ENCODE measurements at places on chromosomes 5 and 9. TPM values are rescaled to one million over a fixed set of nuclear protein-coding genes. Genes with fewer than 3 reads are reported as not detected.

- DNase-seq = no peak
Measured at GRCh38 chr9:31623511-31623910, 760.9 kb upstream of the ACO1 start.

- DNase-seq = no peak
Measured at GRCh38 chr5:135626636-135627035, 47.8 kb upstream of the CXCL14 start.

DNA sequence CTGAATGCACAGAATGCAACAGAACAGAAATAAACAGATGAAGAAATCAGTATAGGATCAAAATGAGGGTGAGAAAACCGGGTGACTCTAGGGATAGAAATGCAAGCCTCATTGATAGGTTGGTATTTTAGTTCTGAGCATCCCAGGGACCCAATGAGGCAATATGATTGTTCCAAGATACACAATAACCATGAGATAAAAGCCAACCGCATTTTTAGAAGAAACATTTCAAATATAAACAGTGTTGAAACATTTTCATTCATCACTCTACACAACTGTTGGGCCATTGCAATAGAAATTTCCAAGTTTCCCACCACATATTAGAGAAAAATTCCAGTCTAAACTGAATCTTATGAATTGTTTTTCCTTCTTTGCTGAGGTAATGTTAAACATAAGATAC is 452.3 kb upstream of the PTGER4 start:
- DNase-seq = no peak

DNA sequence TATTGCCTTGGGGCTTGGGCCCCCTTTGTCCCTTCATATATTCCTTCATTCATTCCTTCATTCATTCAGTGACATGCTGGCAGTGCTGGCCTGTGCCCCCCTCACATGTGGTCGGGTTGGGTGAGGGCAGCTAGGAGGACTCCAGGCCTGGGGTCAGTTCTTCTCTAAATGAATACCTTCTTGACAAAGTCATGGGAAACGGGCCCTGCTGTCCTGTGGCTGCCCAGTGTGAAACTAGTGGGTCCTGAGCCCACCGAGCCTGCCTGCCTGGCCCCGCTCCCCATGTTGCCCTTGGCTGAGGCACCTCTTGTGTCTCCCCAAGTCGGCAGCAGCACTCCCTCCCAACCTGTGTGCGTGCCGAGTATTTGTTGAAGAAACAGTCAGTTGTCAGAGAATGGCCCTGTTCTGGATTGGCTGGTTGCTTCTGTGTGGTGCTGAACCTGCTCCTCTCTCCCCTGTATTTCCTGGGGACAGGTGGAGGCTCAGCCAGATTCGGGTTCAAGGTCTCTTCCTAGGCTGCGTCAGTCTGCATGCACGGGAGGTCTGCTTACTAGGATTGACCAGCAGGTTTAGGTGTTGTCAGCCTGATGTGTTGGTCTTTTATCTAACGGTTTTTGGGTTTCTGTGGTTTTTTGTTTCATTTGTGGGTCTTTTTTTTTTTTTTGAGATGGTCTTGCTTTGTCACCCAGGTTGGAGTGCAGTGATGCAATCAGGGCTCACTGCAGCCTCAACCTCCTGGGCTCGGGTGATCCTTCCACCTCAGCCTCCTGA is 3.0 kb upstream of the CEL start:
- no peak for DNase-seq

DNA sequence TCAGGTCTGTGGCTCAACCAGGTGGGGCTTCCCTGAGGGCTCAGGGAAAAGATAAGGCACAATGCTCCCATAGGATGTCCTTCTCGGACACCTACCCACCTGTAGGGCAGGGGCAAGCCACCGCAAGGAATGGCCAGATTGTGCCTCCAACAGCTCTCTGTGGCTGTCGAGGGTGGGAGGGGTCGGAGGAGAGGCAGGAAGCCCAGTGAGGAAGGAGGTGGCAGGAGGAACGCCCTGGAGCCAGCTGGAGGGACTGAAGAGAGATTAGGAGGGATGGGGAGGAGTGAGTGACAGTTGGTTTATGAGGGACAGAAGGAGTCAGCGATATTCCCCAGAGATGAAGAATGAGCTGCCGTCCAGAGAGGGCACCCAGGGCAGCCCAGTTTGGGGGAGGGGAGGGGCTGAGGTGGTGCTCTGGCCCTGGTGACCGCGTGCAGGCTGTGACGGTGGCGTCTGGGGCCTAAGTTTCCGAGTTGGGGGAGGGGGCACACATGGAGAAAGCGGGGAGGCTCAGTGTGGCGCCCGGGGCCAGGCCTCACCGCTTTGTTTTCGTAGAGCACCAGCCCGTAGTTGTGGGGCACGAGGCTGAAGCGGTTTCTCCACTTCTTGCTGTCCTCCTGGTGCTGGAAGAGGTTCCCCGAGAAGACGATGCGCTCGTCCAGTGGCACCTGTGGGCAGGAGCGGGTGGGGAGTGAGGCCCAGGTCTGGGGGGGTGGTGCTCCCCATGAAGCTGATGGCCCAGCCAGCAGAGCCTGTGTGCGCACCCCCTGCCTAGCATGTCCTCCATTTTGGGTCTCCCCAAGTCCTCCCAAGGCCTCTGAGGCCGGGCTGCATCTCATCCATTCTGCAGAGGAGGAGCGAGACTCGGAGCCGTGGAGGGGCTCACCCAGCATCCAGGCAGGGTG is 75.6 kb downstream of the LRSAM1 start:
- DNase-seq = no peak

- DNase-seq = no peak
Measured at GRCh38 chr5:135822959-135823358, 11.5 kb upstream of the SLC25A48 start.

The CREB3 gene
- 38.5 TPM for total RNA-seq

DNA sequence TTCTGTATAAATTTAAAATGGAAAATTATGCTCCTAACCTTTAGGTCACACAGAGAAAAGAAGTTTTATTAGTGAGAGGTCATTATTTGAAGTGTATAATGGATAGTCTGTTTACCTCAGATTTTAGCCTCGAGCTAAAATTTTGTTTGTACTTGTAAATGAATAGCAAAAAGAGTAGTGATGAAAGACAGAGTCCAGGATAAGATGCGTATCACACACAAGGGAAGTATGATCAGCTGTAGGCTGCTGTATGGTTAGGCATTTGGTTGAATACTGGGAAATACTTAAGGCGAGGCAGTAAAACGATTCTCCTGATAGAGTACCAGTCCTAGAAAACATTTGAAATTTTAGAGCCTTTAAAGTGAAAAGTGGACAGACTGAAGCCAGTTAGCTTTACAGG is 92.7 kb downstream of the FBXL7 start:
- no peak for DNase-seq

The IFNK gene
- total RNA-seq = not detected

GRCh38 chr5:137398751-137399150 is 100.4 kb downstream of the SPOCK1 start:
- no peak for DNase-seq

GRCh38 chr9:5274770-5275169 is 29.7 kb downstream of the RLN2 start:
- DNase-seq = no peak

GRCh38 chr9:130422546-130422945 is 22.2 kb upstream of the ASS1 start:
- no peak for DNase-seq

The ITGA2 gene
- total RNA-seq = 4.5 TPM

GRCh38 chr9:83986195-83986594 is 5.6 kb downstream of the RMI1 start:
- DNase-seq = no peak

DNA sequence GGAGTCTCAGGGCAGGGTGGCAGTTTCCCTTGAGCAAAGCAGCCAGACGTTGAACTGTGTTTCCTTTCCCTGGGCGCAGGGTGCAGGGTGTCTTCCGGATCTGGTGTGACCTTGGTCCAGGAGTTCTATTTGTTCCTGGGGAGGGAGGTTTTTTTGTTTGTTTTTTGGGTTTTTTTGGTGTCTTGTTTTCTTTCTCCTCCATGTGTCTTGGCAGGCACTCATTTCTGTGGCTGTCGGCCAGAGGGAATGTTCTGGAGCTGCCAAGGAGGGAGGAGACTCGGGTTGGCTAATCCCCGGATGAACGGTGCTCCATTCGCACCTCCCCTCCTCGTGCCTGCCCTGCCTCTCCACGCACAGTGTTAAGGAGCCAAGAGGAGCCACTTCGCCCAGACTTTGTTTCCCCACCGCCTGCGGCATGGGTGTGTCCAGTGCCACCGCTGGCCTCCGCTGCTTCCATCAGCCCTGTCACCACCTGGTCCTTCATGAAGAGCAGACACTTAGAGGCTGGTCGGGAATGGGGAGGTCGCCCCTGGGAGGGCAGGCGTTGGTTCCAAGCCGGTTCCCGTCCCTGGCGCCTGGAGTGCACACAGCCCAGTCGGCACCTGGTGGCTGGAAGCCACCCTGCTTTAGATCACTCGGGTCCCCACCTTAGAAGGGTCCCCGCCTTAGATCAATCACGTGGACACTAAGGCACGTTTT is 3.5 kb upstream of the PHYHD1 start:
- no peak for DNase-seq

The JAKMIP2 gene
- total RNA-seq = 40.6 TPM

DNA sequence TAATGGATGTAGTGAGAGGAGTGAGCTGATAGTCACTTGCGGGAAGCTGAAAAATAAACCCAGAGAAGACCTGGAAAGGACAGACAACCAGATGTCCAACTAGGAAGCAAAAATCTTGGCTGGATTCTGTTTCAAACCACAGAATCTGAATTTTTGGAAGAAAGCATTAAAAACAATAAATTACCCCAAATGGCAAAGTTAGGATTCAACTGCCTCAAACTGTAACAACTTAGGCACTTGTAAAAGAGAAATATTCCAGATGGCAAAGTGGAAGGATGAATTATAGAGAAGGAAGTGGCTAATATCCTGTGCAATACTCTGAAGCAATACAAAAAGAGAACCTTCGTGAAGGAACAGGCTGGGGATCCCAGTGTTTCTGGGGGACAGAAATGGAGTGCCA is 46.8 kb upstream of the SLIT3 start:
- no peak for DNase-seq

- DNase-seq = no peak
Measured at GRCh38 chr9:35732800-35733541, 505 bp downstream of the CREB3 start.

DNA sequence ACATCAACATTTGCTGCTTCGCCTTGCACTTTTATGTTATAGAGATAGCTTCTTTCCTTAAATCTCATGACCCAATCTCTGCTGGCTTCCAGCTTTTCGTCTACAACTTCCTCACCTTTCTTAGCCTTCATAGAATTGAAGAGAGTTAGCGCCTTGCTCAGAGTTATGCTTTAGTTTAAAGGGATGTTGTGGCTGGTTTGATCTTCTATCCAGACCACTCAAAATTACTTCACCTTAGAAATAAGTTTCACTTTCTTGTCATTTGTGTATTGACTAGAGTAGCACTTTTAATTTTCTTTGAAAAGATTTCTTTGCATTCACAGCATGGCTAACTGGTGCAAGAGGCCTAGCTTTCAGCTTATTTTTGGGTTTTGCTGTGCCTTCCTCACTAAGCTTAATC is 414.2 kb downstream of the ZNF608 start:
- no peak for DNase-seq

The ELAVL2 gene
- 70.6 TPM for total RNA-seq

The PHF24 gene
- total RNA-seq = 95.3 TPM

Measured in dorsolateral prefrontal cortex (tissue), 122 donors.